Stimulated activated CD4-positive, alpha-beta T cell treated with anti-CD3 and anti-CD28 coated beads, Interleukin-2, amount 100 ng/mL, for 24 hours (primary cell): ENCODE measurements at places on chromosomes 16 and 17.

DNA sequence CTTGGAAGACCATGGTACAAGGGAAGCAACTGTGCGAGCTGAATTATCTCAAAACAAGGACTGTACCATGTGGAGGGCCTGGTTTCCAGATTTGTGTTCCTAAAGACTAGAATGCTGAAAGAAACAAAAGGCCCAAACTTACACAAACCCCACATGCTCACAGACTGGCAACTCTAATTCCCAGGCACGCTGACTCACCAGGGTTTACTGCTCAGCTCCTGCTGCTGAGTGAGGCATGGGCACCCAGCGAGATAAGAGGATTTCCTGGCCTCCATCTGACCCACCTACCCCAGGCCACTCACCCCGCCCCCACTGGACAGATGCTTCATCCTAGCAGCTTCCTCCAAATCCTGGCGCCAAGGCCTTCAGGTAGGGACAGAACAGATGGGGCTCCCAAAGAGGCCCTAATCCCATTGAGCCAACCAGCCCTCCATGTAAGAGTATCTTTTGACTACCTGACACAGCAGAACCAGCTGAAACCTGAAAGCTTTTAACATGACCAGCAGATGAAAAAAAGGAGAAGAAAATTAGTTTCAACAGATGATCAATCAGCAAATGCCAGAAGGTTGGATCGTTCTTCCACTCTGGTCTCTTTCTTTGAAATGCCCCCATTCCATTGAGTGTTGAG is 33.9 kb downstream of the DCUN1D3 start:
- DNase-seq: no peak

GRCh38 chr16:102060-102855 is 24.2 kb downstream of the MPG start:
- DNase-seq: no peak

- DNase-seq: no peak
These were observed 128.5 kb downstream of the CA10 start for GRCh38 chr17:52030052-52030451.

- DNase-seq: peak; percentile 59
These were observed at the start of gene KCNAB3 for GRCh38 chr17:7929158-7930023. TSS of gene KCNAB3 (minus strand) at chr17:7929856. CDS start at chr17:7929435, 421 bp downstream.

- DNase-seq: no peak
These were observed 66.7 kb downstream of the IRX6 start for GRCh38 chr16:55390630-55391237.
